ENCODE measurements at places on chromosomes 11 and 22.
A peak's percentile ranks its signal among the peaks of the same experiment; 100 is the strongest.

- DNase-seq = no peak
Measured at GRCh38 chr22:45271667-45272201, 13.0 kb upstream of the UPK3A start.

GRCh38 chr11:72421351-72421750 lies 13.0 kb downstream of the CLPB start:
- no peak for DNase-seq

GRCh38 chr11:47143322-47143721 lies 33.4 kb downstream of the ARFGAP2 start:
- no peak for DNase-seq

- DNase-seq = no peak
Measured at GRCh38 chr11:15229069-15229468, 114.3 kb downstream of the INSC start.

DNA sequence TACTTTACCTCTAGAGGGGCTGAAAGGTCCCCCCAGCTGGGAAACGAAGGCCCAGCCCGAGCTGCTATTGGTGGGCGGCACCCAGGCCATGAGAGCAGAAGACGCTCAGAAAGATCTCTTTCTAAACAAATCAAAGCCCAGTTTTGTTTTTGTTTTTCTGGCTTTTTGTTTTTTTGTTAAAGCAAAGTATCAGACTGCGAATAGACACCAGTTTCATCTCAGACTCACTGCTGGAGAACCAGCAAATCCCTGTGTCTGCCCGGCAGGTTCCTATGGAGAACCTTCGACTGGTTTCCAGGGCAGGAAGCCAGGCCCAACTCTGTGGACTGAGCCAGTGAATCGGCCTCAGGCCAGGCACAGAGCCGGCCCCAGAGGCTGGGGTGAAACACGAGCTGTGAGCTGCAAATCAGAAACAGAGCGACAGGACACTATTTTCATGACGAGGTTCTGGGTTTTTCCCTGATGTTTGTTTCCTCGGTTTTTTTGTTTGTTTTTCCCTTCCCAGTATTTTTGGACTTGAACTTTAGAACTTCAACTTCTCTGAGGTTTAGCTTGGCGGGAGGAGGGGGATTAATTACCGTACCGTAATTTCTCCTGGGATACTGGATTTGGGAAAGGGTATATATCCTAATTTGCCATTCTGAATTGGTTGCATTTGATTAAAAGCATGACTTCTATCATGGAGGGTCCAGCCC lies 16.0 kb upstream of the B4GALNT4 start:
- peak; percentile 91 for DNase-seq

GRCh38 chr11:13303668-13304649 lies 26.4 kb downstream of the BMAL1 start:
- no peak for DNase-seq

DNA sequence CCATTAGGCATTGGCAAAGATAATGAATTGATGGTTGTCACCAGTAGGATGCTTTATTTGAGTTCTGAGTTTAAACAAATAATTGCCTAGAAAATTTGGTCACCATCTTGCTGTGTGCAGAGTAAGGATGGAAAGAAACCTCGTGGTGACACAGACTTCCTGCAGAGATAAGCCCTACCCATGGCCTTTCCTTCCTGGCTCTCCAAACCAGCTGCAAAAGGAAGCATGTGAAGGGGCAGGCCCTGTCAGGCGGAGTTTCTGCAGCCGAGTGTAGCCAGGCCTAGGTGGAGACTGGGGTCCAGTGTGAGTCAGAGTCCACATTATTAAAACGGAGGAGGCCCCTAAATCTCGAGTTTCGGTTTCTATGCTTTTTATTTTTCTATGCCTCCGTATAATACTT lies 83.1 kb upstream of the ADSL start:
- DNase-seq = no peak

DNA sequence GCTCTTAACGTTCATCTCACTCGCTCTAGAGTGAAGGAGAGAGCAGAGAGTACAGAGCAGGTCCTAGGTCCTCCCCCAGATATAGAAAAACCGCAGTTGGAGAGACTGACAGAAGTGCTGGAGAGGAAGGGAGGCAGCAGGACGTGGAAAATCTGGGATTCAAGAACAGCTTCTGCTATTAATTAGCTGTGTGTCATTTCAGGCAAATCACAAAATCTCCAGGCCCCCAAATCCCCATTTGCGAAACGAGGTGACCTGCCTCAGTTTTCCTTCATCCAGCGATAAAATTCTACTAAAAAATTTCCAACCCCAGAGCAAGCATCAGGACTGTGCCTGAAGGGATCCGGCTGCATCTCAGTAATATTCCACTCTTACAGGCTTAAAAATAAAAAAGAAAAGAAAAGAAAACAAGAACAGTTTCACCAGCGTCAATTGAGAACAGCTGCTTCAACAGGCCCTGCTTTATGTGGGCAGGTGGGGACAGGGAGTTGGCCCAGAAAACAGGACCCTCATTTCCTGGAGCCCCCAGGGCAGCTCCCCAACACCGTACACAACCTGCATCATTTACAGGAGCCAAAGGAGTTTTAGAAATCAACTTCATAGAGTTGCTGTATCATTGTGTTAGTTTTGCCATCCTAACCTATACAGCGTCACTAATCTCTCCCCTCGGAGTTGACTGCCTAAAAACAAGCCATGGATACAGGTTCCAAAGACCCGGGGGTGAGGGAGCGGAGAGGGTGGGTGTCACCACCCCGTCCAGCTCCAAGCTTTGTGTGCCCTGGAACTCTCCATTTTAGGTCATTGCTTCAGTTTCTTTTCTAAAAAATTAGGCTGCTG lies 2.3 kb upstream of the MALAT1 start:
- DNase-seq = no peak

- no peak for DNase-seq
Measured at GRCh38 chr11:108319541-108320145, 96.8 kb downstream of the ATM start.

- DNase-seq = peak; percentile 83
Measured at GRCh38 chr11:46696212-46696558, 4.2 kb downstream of the ARHGAP1 start.

DNA sequence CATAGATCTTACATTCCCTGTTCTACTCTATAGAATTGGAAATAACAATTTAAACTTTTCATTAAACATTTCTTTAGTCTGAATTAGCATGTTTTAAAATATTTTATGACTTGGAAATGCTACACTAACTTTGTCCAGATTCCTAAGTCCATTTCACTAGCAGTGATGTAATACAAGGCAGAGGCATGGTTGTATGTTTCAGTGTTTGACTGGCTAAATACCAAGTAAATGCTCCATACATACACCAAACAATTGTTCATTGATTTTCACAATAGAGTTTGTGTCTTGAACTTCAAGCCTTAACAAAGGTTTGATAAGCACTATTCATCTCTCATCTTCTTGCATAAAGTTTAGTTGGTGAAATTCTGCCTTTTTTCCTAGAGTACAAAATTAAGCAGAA lies 13.5 kb downstream of the ZBED5 start:
- no peak for DNase-seq
